ENCODE measurements at places on chromosomes 1 and 21.

- no peak for DNase-seq
Measured at GRCh38 chr1:214310010-214310409, 29.1 kb downstream of the SMYD2 start.

DNA sequence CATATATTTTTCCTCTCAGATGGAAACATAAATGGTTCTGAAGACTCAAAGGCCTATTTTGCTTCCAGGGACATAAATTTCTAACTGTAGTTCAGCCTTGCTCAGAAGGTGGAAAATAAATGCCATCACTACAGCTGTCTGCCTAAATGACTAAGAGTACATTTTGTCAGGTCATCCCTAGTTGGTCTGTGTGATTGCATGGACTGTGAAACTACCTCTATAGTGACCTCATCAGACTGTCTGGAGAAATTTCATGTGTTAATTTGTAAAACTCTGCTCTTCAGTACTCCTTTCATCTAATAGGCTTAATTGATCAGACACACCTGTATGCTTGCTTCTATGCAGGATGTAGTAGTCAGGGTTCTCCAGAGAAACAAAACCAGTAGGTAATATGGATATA lies 886.9 kb downstream of the AMY1C start:
- DNase-seq = peak; percentile 19

DNA sequence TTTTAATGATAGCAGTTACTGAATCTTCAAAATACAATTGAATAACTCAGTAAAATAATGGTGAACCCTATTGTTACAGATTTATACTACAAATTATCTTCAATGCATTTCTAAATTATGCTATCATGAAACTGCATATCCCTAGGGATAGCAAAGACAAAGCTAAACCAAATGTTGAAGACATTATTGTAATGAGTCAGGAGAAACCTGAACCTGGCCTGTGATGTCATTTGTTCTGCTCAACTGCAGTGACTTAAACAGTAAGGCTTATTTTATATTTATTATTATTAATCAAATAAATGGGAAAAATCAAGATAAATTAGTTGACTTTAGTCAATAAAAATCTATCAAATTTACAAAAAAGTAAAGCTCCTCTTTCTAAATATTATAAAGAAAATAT lies 100.3 kb downstream of the UCHL5 start:
- DNase-seq = no peak

- no peak for DNase-seq
Measured at GRCh38 chr1:198255784-198256183, 99.0 kb downstream of the NEK7 start.

DNA sequence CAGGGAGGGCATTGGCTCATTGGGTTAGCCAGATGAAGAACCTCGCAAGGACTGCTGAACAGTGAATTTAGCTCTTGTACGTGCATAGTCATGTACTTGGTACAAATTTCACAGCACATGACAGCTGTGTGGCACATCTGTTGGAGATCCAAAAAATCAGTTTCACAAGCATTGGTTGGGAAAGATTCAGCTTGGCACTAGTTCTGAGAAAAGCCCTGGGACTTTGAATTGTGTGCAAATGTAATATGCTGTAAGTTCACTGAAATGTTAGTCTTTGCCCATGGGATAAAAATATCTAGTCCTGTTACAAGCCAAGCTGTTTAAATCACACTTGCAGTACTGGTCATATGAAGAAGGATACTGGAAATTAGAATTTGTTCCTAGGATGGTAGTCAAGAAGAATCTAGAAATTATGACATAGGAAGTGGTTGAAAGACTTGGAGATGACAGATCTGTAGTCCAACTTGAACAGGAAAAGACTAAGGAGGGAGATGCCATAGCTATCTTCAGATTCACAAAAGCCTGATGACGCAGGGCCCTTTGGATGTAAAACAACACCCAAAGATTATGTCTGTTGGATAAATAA lies 19.2 kb downstream of the LAMC2 start:
- DNase-seq = no peak

- no peak for DNase-seq
Measured at GRCh38 chr1:176843352-176844297, 320.9 kb downstream of the ASTN1 start.

DNA sequence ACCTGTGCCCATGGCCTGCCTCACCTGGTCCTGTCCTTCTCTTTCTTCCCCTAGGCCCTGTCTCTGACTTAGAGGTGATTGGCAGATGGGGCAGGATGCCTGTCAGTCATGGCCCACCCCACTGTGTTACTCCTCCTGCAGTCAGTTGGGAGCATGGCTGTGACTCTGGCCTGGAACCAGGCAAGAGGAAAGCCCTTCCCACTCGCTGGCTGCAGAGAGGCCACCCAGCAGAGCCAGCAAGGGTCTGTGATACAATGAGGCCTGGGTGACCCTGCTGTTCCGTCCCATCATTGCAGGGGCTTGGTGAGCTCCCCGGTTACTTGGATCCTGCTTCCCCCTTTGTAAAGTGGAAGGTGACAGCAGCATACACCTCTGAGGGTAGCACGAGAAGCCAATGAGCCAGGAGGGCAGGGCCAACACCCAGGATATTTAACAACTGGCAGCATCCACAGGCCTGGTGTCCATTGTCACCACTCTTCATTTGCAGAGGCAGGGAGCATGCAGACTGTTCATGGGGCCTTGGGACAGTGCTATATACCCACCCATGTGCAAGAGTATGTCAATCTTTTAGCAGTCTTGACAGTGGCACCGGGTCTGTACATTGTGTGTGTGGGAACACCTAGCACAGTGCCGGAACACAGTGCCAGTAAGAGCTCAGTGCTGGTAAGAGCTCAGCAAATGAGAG lies 191.0 kb upstream of the C1orf174 start:
- DNase-seq = no peak

- DNase-seq = no peak
Measured at GRCh38 chr1:150762552-150762951, 3.0 kb downstream of the CTSS start.

- no peak for DNase-seq
Measured at GRCh38 chr21:38295997-38296764, 39.4 kb downstream of the KCNJ15 start.

DNA sequence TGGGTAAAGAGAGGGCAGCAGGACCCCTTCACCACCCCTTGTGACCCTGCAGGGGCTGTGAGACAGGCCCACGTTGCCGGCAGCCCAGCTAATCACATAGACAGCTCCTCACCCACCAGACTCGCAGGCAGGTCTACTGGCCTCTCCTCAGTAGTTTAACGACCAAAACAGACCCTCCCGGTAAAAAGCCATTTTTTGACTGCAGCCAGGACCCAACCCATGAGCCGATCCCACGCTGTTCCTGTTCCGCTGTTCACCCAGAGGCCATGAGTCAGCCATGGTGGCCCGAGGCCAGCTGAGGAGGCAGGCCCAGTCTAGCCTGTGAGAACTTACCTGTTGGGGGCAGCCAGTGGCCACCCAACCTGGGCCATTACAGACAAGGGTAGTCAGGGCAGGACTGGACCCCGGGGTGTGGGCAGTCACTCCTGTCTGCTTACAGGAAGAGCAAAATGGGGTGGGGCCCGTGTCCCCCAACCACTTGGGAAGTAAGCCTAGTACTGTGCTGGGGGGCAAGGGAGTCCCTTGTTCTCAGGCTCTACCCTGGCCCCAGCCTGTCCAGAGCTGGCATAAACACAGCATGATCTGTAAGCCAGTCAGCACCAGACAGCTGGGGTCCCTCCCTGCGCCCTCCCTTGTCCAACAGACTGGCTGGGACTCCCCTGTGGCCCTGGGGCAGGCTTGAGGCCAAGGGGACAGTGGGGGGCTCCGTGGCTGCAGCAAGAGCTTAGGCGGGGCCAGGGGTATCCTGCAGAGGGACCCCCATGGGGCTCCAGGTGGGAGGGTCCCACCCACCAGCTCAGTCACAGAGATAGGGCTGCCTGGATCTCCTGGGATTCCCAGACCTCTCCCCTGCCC lies 61.9 kb downstream of the WNT9A start:
- DNase-seq = no peak

DNA sequence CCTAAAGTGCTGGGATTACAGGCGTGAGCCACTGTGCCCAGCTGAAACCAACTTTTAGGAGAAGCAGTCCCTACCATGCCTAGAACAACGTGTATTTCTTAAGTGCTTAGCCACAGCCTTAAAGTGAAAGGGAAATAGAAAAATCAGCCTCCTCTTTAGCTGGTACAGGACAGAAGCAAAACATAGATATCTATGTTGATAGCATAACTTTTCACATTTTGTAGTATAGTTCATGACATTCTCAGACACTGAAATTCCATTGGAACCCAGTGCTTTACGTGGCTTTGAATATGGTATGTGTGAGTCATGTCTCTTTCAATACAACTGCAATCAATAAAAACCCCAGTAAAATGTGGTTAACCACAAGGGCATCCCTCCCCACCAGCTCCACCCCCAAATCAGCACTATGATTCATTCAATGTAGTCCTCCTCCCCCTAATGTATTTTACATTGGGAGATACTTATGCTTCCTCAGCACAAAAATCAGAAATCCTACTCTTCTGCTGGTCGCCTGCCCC lies 32.1 kb downstream of the TGFB2 start:
- DNase-seq = no peak

DNA sequence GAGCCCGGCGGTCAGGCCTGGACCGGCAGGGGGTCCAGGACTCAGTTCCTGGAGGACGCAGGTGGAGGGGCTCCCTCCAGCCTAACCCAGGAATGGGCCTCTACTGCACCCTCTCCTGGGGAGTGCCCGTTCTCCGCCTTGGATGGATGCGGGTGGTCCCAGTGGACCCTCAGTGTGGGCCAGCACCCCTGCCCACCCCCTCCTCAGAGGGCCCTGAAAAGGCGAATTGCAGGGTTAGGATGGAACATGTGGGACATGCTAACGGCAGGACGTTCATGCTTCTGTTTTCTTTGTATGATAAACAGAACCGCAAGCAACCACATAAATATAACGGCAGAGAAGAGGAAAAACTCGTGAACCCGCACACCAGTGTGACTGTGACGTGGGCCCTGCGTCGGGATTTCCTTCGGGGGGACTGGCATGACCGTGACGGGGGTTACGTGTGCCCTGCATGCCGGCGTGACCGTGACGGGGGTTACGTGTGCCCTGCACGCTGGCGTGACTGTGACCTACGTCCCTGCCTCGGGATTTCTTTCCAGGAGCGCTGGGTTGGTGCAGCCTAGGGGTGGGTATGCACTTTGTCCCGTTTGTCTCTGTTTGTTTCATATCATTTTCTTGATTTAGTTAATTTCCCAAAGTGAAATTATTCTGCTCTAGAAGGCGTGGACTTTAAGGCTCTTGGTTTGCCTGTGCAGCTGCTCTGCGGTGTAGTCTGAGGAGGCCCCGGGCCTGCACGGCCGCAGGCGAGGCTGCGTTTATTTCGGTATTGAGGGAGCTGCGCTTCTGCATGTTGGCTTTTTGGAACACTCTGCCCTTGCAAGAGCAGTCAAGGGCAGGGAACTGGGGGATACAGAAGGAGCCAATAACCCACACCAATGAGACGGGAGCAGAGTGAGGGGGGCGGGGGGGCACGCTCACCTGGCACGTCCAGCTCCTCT lies 3.1 kb downstream of the FTCD start:
- no peak for DNase-seq

- no peak for DNase-seq
Measured at GRCh38 chr1:14156543-14156942, 441.9 kb upstream of the KAZN start.

DNA sequence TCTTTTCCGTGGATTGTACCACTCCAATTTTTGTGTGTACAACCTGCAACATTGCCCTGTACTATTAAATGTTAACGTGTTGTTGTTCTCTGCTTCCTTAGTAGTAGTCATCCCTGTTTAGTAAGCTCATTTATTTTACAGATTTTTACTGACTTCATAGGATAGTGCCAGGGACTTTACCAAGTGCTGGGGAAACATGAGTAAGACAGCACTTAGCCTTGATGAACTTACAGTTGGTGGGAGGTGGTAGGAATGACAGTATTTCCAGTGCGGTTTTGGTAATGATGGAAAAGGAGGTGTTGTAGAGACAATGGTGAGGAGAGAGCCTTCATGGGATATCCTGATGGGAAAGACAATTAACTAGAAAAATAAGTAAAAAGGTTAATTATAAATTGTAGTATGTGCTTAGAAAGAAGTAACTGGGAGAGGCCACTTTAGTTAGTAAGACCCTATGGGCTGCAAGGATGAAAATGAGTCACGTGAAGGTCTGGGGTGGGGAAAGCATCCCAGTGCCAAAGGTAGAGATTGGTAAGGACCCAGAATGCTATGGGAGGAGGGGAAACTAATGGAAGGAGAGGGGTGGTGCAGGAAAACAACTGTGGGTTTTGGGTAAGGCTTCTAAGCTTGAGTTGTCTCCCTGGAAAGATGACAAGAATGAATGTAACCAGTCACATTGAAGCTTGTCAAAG lies 1.7 kb downstream of the RLF start:
- no peak for DNase-seq

DNA sequence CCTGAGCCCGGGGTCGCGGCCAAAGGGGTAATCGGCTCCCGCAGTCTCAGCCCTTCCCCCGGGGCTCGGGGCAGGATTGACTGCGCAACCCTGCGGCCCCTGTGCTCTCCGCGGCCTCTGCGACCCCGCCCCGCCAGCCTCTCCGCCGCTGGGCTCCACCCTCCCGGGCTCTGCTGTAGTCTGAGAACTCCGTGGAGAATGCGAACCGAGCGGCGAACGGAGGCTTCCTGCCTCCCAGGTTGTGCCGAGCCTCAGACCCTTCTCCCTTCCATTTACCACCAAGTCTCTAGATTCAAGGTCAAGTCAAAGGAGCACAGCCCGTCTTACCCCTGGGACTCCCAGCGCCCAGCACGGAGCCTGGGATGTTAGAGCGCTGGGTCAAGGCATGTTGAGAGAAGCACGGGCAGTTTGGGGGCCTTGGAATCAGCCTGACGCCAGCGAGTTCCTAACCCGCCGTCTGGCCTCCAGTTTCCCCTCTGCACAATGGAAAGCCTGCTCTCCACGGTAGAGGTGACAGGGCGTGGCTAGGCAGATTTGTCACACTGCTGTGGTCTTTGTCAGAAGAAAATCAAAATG lies 3.0 kb downstream of the ATP2B4 start:
- no peak for DNase-seq

DNA sequence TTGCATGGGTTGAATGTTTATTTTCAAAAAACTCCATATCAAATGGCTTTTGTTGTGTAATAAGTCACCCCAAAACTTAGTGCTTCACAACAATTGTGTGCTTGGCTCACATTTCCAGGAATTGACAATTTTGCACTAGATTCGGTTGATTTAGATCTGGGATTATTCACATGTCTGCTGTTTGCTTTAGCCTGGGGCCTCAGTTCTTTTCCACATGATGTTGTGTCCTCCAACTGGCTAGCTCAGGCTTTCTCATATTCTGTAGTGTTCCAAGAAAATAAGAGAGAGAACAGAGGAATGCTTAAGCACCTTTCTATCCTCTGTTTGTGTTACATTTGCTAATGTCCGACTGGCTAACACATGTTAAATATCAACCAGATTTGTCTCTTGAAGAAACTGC lies 281.5 kb upstream of the ADGRL4 start:
- DNase-seq = no peak

- no peak for DNase-seq
Measured at GRCh38 chr1:20078171-20078651, 8.2 kb downstream of the PLA2G5 start.

GRCh38 chr1:233635765-233636502 lies 22.0 kb downstream of the KCNK1 start:
- DNase-seq = peak; percentile 100

- no peak for DNase-seq
Measured at GRCh38 chr1:235650341-235651169, 971 bp upstream of the GNG4 start.

Measured in NCI-H524 treated with DMSO at 0.1 percent for 48 hours (cell line).